ENCODE measurements at places on chromosomes 2 and 18.
A peak's percentile ranks its signal among the peaks of the same experiment; 100 is the strongest.

DNA sequence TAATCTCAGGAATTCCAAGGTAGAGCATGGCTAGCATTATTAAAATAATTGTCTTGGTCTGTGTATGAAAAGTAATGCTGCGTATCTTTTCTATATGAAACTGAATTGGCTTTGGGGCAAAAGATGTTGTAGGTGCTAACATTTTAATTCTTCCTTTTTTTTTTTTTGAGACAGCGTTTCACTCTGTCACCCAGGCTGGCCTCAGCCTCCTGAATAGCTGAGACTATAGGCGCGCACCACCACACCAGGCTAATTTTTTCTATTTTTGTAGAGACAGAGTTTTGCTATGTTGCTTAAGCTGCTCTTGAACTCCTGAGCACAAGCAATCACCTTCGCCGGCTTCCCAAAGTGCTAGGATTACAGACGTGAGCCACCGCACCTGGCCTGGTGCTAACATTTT lies 172.6 kb upstream of the STON1 start:
- no peak for DNase-seq

GRCh38 chr2:42092084-42092996 lies 44.5 kb downstream of the PKDCC start:
- no peak for DNase-seq

- no peak for DNase-seq
Measured at GRCh38 chr18:65439188-65439587, 311.6 kb upstream of the CDH7 start.

DNA sequence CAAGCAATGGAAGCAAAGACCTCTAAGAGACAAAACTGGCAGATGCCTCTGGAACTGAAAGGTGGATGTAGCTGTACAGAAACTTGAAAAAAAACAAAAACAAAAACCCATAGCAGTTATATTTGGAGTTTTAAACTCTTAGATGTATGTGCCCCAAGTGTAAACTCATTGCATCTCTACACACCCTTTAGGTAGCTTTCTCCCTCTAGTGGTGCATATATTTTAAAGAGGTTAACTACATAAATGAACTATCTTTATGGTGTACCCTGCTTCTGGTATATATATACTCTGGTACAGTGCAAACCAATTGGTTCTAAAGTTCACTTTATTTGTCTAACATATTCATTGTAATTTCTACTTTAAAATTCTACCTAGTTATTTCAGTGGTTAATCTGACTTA lies 518.2 kb downstream of the NRXN1 start:
- no peak for DNase-seq

DNA sequence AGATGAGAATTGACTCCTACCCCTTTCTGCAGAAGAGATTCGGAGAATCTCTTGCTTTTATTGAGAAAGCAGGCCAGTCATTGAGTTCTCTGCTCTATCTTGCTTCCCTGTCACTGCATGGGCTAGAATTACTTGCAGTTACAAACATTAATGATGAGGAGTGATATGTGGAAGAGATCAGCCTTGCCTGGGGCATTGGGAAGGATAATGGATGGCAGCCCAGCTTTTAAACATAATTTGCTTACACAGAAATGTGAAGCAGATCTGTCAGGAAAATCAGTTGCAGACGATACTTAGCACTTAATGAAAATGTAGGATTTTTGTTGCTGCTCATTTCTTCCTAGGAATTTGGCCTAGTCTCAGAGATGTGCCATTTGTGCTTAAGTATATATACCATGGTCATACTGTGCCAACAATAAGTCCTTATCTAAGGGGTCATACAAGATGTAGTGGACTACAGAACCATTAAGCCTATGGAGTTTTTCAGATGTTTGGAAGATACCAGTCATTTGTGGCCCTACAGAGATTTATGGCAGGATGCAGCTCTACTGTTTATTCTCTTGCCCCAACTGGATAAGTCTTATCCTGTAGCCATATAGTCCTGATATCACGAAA lies 92.7 kb downstream of the XRCC5 start:
- no peak for DNase-seq

DNA sequence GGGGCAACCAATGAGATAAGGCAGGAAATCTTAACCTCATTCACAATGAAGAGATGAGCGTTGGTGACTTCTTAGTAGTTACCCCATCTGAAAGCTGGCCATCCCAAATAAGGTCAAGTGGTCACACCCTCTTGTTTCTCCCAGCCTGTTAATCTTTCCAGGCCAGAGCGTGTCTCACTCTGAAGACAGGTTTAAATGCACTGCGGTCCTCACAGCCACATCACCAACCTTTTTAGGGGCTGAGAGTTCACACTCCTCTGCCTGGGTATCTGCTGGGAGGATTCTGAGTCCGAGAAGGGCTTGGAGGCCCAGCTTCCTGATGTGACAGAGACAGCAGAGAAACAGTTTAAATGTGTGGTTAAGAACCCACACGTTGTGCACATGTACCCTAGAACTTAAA lies 13.3 kb upstream of the CNGA3 start:
- DNase-seq, result no peak

GRCh38 chr2:98560256-98560771 lies 48.0 kb downstream of the COA5 start:
- DNase-seq, result peak; percentile 81

- no peak for DNase-seq
Measured at GRCh38 chr2:167764772-167765341, 482.5 kb downstream of the STK39 start.

- no peak for DNase-seq
Measured at GRCh38 chr2:169066897-169067296, 2.5 kb upstream of the DHRS9 start.
